ENCODE measurements at places on chromosomes 2 and 18.

DNA sequence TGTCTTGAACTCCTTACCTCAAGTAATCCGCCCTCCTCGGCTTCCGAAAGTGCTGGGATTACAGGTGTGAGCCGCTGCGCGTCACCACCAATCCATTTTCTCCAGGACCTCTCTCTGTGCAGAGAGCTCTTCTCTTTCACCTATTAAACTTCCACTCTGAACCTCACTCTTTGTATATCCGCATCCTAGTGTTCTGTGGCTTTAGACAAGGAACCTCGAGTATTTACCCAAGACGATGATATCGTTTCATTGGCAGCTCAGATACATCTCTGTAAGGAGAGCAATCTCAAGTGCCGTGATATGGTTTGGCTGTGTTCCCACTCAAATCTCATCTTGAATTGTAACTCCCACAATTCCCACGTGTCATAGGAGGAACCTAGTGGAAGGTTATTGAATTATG lies 15.1 kb upstream of the WDR33 start:
- no peak for DNase-seq

GRCh38 chr2:227238238-227239237 lies 74.1 kb downstream of the COL4A3 start:
- DNase-seq = peak; percentile 42

DNA sequence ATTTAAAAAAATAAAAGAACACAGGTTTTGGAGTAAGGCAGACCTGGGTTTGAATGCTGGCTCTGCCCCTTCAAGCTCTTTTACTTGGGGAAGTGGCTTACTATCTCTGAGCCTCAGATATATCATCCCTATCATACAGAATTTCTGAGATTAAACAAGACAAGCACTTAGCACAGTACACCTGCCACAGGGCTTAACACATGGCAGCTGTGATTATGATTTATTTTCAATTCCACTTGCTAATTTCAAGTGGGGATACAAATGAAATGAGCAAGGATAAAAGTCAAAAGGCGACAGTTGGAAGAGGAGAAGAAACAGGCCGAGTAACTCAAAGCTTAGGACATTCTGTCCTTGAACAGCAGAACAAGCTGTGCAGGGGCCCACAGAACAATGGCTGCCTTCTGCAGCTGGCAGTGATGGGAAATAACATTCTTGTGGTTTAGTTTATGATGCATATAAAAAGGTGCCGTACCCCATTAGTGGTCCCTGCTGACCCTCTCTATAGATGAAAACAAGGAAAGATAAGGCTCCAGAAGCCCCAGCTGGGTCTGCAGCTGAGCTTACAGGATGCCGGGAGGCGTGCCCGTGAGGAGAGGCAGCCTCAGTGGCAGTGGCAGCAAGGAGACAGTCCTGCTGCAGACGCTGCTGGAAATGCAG lies 45.3 kb downstream of the KIF3C start:
- DNase-seq = no peak

- DNase-seq = no peak
These were observed 305.1 kb upstream of the SPRED2 start for GRCh38 chr2:65737452-65738011.

DNA sequence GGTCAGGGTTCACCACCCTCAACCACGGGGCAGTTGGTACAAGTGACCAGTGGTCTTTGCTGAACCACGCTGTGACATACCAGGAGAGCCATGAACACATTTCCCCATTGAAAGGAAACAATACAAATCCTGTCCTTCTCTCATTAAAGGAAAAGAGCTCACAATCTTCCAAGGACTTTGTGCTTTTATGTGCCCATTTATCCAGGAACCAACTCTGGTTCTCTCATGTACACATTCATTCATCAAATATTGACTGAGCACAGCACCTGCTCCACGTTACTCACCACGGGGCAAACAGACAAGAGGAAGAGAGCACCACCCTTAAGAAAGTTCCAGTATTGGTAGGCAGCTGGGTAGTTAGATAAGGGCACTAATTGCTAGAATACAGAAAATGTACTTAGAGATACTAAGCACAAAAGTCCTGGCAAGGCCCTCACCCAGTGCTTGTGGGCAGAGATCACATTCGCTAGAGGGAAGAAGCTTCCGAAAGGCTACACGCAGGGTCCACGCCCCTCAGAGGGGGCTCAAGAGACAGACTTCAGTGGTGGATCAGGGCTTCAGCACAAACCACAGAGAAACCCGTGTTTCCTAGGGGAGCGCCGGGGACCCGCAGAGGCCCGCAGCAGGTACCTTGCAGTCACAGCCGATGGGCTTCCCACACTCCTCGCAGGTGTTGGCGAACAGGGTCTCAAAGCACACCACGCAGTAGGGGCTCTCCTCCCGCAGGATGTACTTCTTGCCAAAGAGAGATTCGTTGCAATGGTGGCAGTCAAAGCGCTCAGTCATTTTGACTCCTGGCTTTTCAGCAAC lies 12.9 kb downstream of the FHL2 start:
- DNase-seq = no peak

GRCh38 chr2:196390243-196391148 lies 219.1 kb upstream of the STK17B start:
- DNase-seq = no peak

Data from HS-5 (cell line).